ENCODE measurements at places on chromosomes 16 and 17.

GRCh38 chr17:80790981-80791742 is 200.5 kb upstream of the CHMP6 start:
- no peak for DNase-seq

DNA sequence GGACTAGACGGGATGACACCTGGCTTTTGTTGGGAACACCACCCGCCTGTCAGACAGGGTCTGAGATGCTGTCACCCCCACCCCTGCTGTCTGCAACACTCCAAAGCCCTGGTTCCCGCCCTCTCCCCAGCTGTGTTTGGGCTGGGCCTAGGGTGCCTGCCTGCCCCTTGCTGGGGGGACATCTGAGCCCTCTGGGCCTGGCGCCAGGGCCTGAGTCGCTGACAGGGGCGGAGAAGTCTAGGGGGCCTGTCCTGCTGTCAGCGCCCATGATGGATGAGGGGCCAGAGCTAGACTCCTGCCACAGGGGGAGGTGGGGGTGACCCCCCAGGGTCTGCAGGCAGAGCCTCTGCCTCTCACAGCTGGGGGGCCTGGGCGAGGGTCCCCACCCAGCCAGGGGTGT is 7.6 kb upstream of the PKMYT1 start:
- DNase-seq, result no peak

DNA sequence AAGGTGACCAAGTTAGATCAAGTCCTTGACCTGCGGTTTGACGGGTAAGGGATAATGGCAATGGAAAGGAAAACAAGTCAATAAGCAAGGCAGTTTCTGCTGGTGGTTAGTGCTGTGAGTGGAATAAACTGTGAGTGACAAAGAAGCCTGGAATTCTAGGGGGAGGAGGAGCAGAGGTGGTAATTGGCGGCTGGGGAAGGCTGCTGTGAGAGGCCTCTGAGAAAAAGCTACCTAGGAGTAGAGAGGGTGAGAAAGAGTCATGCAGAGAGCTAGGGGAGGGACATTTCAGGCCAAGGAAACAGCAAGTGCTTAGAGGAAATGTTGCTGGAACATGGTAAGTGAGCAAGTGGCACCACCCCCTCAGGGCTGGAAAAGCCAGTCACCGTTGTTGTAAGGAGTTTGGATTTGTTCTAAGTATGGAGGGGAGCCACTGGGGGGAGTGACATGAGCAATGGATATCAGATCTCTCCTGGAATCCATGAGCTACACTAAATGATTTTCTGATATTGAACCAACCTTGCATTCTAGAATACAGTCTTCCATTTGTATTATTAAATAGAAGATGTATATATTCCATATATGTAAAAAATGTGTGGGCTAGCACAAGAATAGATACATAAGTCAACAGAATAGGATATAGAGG is 6.7 kb downstream of the NLRC3 start:
- no peak for DNase-seq

- DNase-seq, result no peak
Observed at GRCh38 chr16:51237207-51237606, 86.1 kb upstream of the SALL1 start.

- no peak for DNase-seq
Observed at GRCh38 chr16:50694206-50694605, 800 bp downstream of the NOD2 start.

DNA sequence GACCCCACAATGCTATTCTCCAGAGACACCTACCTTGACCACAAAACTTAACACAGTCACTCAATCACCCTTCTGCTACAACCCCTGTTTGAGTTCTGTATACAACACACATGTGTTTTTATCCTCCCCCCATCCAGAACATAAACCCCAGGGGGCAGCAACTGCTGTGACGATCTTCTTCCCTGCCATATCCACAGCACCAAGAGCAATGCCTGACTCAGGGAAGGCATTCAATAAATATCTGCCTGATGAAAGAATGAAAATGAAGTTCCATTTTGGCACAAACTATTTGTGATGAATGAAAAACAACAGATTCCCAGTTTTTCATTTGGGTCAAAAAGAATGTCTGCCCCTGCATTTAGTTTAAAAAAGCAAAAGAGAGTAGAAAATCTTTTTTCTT is 27.0 kb downstream of the ASIC2 start:
- no peak for DNase-seq

- peak; percentile 30 for DNase-seq
Observed at GRCh38 chr16:47136099-47136842, 7.5 kb downstream of the NETO2 start.

GRCh38 chr16:77322757-77323156 is 112.1 kb downstream of the ADAMTS18 start:
- no peak for DNase-seq

DNA sequence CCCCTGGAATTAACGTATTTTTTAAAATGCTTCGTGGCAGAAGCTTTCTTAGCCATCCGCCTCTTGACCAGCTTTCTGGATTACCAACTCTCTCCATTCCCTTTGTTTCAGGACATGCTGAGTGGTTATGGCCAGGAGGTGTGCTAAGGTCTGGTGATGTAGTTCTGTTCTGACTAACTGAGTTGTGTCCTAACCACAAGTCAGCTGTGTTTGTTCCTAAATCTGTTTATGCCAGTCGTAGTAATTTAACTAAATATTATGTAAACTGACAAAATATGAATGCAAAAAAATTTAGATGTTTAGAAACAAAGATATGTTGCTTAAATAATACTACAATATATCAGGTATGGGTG is 61.6 kb downstream of the MRTFB start:
- DNase-seq, result no peak

DNA sequence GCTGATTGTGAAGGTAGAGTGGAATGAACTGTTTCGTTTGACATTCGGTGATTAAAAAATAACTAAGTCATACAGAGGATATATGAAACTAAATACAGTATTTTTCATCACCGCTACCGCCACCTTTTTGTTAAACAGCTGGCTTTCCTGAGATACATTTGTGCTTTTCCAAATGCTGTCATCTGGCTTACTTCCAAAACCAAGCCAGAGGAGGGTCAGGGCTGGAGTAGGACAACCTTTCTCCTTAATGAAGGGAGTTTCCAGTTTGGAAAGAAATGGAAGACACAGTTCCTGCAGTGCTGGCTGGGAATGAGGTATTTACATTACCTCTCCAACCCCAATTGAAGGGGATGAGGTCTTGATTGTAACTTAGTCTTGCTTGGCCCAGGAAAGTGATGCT is 3.2 kb downstream of the TNRC6C start:
- no peak for DNase-seq

DNA sequence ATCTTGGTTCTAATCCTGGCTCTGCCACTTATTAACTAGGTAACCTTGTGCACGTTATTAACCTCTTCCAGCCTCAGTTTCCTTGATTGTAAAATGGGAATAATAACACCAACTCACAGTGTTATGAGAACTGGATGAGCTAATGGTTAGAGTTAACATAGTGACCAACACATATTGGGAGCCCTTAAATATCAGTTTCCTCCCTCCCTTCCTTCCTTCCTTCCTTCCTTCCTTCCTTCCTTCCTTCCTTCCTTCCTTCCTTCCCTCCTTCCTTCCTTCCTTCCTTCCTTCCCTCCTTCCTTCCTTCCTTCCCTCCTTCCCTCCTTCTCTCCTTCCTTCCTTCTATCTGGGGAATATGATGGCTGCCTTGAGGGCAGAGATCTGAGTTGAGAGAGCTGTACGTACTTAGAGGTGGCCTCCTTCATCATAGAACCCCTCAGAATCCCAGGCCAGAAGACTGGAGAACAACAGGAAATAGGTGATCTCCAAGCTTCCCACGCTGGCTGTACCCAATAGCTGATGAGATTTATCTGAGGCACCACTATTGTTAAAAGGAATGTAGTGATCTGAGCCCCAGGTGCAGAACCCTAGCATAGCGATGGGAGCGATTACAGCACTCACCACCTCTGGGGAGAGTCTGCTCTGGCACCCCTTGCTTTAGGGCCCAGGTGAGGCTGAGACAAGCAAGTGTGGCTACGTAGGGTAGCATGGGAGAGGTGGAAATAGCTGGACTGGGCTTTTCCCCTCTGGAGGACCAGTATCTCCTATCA is 26.2 kb downstream of the CCR7 start:
- DNase-seq, result no peak

GRCh38 chr17:17420082-17420481 is 56.7 kb upstream of the MED9 start:
- no peak for DNase-seq

- no peak for DNase-seq
Observed at GRCh38 chr17:74736513-74737298, at the start of gene RAB37. RAB37 (plus strand) TSS chr17:74737256; CDS start chr17:74737273, 17 bp downstream.

GRCh38 chr17:76473541-76473985 is 6.2 kb downstream of the AANAT start:
- peak; percentile 24 for DNase-seq
